Heart left ventricle (tissue), 16 donors: ENCODE measurements at places on chromosomes 5 and 9. TPM values are rescaled to one million over a fixed set of nuclear protein-coding genes. Genes with fewer than 3 reads are reported as not detected.

The EPB41L4A gene
- total RNA-seq: 10.2 TPM

DNA sequence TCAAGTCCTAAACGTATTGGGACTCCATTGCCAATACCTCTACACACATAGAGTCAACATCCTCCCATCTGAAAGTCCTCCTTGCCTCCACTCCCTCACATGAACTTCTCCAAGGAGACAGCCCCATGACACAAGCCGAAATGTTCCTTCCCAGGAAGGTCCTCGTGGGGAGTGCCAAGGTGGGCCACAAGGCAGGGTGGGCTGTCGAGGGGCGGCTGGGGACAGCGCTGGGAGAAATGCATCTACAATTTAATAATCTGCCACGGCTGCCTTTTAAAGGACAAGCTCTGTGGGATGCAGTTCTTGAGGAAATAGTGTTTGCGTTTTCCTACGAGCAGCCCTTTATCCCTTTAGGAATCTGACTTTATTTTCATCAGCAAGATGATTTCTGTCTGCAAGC lies 138.7 kb downstream of the GABBR2 start:
- H3K36me3 ChIP-seq: no peaks in the 10 kb centered on the region
- H3K4me1 ChIP-seq: no peaks in the 10 kb centered on the region
- no peak for DNase-seq
- H3K4me3 ChIP-seq: no peak overlapping the region
- H3K27me3 ChIP-seq: peaks cover 6% of the 10 kb centered on the region

GRCh38 chr5:139393497-139394122 lies 1.3 kb downstream of the PROB1 start:
- no peak for DNase-seq
- H3K27ac ChIP-seq: peak overlapping the region; percentile 93
- H3K36me3 ChIP-seq: no peaks in the 10 kb centered on the region
- peaks cover 73% of the 10 kb centered on the region for H3K4me1 ChIP-seq

DNA sequence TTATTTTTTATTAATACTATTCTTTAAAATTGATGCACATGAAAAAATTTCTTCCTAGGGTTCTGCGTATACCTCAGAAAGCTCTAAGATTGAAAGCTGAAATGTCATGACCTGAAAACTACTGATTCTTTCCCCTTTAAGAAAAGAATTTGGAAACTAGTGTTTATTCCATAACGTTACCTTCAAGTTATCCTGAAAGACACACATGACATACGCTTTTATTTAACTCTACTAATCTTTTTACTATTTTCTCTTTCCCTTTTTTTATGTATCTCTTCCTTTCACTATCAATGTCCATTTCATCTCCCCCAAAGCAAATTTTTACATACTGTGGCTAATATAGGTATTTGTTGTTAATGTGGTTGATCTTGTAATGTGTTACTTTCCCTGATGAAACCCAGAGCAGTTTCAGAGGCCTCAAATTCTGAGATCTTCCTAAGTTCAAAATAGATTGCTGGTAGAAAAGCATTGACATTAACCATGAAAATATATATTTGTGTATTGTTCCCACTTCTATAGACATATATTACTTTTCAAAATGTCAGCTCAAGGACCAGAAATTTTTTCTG lies 7.4 kb downstream of the NIPBL start:
- DNase-seq: no peak
- peaks cover 82% of the 10 kb centered on the region for H3K4me1 ChIP-seq
- no peak overlapping the region for H3K27ac ChIP-seq
- no peak overlapping the region for H3K4me3 ChIP-seq

DNA sequence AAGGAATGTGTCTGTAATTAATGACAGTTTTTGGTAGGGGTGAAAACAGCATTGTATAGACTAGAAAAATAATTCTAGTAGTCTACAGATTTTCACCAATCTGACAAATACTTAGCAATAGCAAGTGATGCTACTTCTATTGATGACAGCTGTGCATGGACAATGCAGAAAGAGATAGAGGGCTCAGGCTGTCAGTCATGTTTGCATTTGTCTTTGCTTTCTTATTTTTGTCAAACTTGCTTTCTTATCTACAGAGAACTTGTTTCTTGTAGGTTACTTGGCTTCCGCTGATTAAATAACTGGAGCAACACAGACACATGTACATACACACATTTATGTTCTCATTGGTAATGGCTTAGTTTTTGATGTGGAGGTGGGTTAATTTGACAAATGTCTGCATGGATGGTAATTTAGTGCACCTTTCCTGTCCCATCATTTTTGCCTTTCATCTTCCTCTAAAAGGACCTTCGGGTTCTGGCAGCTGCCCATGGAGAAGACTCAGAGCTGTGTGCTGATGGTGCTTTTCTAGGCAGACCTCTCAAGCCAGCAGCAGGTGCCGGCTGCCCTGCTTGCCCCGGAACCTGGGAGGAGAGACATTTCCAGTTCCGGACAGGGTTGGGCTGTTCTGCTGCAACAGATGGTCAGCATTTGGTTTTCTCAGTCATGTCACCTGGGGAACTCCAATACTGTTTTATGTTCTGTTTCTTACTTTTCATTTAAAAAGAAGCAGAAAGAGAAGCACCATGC lies 28.8 kb downstream of the CAMK4 start:
- H3K4me1 ChIP-seq: no peaks in the 10 kb centered on the region
- H3K27ac ChIP-seq: no peak overlapping the region
- H3K27me3 ChIP-seq: no peaks in the 10 kb centered on the region
- no peak overlapping the region for H3K4me3 ChIP-seq
- no peak for DNase-seq

- H3K36me3 ChIP-seq: no peaks in the 10 kb centered on the region
- H3K4me1 ChIP-seq: no peaks in the 10 kb centered on the region
- no peak for DNase-seq
- H3K4me3 ChIP-seq: no peak overlapping the region
Observed at GRCh38 chr9:106795031-106795430, 67.9 kb upstream of the ZNF462 start.

GRCh38 chr5:32462618-32463017 lies 18.1 kb upstream of the ZFR start:
- H3K4me1 ChIP-seq: no peaks in the 10 kb centered on the region
- no peaks in the 10 kb centered on the region for H3K36me3 ChIP-seq
- DNase-seq: no peak
- H3K27me3 ChIP-seq: no peaks in the 10 kb centered on the region
- H3K27ac ChIP-seq: no peak overlapping the region
- no peak overlapping the region for H3K4me3 ChIP-seq

DNA sequence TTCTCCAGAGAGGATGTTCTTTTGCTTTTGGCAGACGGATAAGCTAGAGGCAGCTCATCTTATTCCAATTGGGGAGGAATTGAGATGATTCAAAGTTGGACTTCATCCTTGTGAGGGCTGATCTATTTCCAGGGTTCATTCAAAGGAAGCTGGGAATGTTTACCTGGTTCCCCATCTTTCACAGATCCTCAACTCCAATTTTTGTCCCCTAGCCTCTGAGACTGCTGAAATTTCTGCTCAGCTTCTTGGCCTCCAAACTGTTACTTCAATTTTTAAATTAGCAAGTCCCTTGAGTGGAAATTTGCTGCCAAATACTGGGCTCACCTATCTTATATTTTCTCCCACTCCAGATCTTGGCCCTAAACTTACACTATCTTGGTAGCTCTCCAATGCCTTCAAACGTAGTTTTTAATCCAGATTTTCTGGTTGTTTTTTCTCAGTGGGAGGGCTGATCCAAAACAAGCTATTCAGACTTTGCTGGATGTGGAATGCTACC lies 93.9 kb upstream of the NEK6 start:
- no peaks in the 10 kb centered on the region for H3K4me1 ChIP-seq
- H3K4me3 ChIP-seq: no peak overlapping the region
- no peak overlapping the region for H3K27ac ChIP-seq
- H3K27me3 ChIP-seq: no peaks in the 10 kb centered on the region
- H3K36me3 ChIP-seq: no peaks in the 10 kb centered on the region

GRCh38 chr5:179816796-179817469 lies 3.8 kb upstream of the SQSTM1 start:
- H3K4me3 ChIP-seq: peak overlapping the region; percentile 63
- H3K27ac ChIP-seq: peak overlapping the region; percentile 50
- peaks cover 7% of the 10 kb centered on the region for H3K36me3 ChIP-seq
- DNase-seq: no peak
- H3K27me3 ChIP-seq: no peaks in the 10 kb centered on the region

- H3K27me3 ChIP-seq: no peaks in the 10 kb centered on the region
- no peaks in the 10 kb centered on the region for H3K36me3 ChIP-seq
- H3K4me3 ChIP-seq: no peak overlapping the region
- no peak overlapping the region for H3K27ac ChIP-seq
- no peak for DNase-seq
- H3K4me1 ChIP-seq: peaks cover 10% of the 10 kb centered on the region
Observed at GRCh38 chr5:87282269-87282668, 14.6 kb downstream of the RASA1 start.

The TXNDC8 gene
- not detected for total RNA-seq

GRCh38 chr9:6024035-6024554 lies 8.7 kb upstream of the RANBP6 start:
- H3K4me3 ChIP-seq: no peak overlapping the region
- no peaks in the 10 kb centered on the region for H3K36me3 ChIP-seq
- H3K27ac ChIP-seq: no peak overlapping the region

The CDH10 gene
- total RNA-seq: not detected

DNA sequence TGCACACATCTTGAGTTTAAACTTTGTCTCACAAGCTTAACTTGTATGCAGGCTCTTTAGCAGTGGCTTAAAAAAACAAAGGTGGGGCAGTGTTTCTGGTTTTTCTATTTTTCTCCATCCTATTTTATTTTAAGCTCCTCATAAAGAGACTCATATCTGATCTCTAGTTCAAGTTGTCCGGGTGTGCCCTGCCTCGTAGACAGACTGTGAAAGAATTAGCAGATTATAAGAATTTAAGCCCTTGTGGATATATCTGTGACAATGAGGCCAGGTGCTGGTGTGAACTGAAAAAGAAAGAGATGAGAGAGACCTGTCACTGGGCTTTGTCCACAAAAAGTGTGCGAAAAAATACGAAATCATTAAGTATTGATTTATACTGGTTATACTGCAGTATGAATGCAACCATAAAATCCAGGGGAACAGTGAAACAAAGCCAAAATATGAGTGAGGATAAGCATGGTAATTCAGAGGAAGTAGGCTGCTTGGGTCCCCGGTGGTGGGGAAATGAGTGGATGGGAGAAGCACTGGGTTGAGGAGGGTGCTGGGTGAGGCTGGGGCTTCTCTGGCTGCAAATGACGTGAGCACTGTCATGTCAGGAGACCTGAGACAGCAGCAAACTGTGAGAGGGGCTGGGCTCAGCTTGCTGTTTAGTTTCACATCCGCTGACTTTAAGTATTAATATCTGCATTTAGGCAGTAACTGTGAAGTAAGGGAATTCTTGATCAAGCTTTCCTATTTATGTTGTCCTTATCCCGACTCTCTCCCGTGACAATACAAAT lies 179.7 kb upstream of the ANKRD55 start:
- no peaks in the 10 kb centered on the region for H3K36me3 ChIP-seq
- H3K4me3 ChIP-seq: no peak overlapping the region
- H3K4me1 ChIP-seq: no peaks in the 10 kb centered on the region
- DNase-seq: peak; percentile 66
- no peak overlapping the region for H3K27ac ChIP-seq

GRCh38 chr5:174503461-174504265 lies 220.7 kb upstream of the MSX2 start:
- H3K4me1 ChIP-seq: no peaks in the 10 kb centered on the region
- no peak overlapping the region for H3K27ac ChIP-seq
- no peak for DNase-seq

GRCh38 chr9:621201-621855 lies 220.2 kb upstream of the DMRT1 start:
- no peaks in the 10 kb centered on the region for H3K4me1 ChIP-seq
- no peak overlapping the region for H3K27ac ChIP-seq
- no peaks in the 10 kb centered on the region for H3K27me3 ChIP-seq
- no peak overlapping the region for H3K4me3 ChIP-seq

DNA sequence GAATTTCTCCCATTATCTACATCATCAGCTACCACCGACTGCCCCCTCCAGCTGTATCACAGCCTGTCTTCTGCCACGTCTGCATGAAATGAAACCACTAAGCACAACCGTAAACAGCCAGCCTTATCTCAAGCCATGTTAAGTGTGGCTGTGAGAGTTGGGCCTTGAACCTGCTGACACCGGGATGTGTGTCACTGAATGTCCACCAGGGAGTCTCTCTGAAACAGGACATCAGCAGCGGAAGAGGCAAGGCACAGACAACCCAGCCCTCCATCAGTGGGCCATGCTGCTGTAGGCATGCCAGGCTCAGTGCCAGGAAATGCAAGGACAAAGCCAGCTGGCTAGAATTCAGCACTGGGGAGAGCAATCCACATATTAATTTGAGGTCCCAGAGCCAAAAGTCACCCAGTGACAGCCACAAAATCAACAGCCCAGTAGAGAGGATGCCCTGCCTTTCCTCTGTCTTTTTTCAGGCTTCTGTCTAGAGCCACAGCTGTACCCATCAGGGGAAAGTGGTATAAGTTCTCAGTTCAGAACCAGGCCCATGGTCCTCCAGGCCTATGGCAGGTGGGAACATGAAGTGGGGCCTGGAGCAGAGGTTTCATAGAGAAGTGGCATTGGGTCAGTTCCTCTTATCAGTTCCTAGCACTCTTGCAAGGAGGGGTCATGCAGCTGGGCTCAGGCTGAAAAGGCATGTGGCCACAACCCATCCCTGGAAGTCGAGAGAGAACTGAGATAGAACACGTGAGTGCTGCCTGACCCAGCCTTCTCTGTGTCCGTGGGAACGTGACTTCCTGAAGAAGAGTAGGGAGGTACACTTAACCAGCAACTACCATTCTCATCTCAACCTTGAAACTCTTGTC lies 199.4 kb downstream of the ESM1 start:
- no peaks in the 10 kb centered on the region for H3K27me3 ChIP-seq
- H3K4me1 ChIP-seq: no peaks in the 10 kb centered on the region
- no peak overlapping the region for H3K4me3 ChIP-seq

- no peaks in the 10 kb centered on the region for H3K27me3 ChIP-seq
- DNase-seq: no peak
- H3K27ac ChIP-seq: no peak overlapping the region
- H3K36me3 ChIP-seq: peaks cover 51% of the 10 kb centered on the region
Observed at GRCh38 chr5:141494761-141495452, 6.0 kb downstream of the PCDHGC5 start.

The TSSK1B gene
- not detected for total RNA-seq

DNA sequence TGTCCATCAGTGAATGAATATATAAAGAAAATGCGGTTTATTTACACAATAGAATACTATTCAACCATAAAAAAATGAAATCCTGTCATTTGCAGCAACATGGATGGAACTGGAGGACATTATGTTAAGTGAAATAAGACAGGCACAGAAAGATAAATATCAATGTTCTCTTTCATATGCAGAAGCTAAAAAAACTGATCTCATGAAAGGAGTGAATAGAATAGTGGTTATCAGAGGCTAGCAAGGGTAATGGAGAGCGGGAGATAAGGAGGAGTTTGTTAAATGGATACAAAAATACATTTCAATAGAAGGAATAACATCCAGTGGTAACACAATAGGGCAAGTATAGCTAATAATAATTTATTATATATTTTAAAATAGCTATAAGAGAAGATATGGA lies 65.0 kb downstream of the AGTPBP1 start:
- H3K4me3 ChIP-seq: no peak overlapping the region
- no peak for DNase-seq
- peaks cover 30% of the 10 kb centered on the region for H3K36me3 ChIP-seq
- H3K27ac ChIP-seq: no peak overlapping the region
- no peaks in the 10 kb centered on the region for H3K4me1 ChIP-seq

- H3K4me3 ChIP-seq: no peak overlapping the region
- DNase-seq: no peak
- H3K27me3 ChIP-seq: no peaks in the 10 kb centered on the region
- H3K4me1 ChIP-seq: no peaks in the 10 kb centered on the region
Observed at GRCh38 chr9:69496846-69497450, 171.9 kb downstream of the ENTREP1 start.

- H3K36me3 ChIP-seq: no peaks in the 10 kb centered on the region
- H3K27me3 ChIP-seq: peaks cover 8% of the 10 kb centered on the region
- no peak for DNase-seq
- H3K4me3 ChIP-seq: no peak overlapping the region
- no peak overlapping the region for H3K27ac ChIP-seq
- no peaks in the 10 kb centered on the region for H3K4me1 ChIP-seq
Observed at GRCh38 chr9:21461377-21461776, 20.7 kb downstream of the IFNE start.
